Osteocyte (in vitro differentiated cells): ENCODE measurements at places on chromosomes 12 and 14.
A peak's percentile ranks its signal among the peaks of the same experiment; 100 is the strongest.

- no peak for DNase-seq
These were observed 1519.3 kb upstream of the TMEM132C start for GRCh38 chr12:126747530-126748149.

DNA sequence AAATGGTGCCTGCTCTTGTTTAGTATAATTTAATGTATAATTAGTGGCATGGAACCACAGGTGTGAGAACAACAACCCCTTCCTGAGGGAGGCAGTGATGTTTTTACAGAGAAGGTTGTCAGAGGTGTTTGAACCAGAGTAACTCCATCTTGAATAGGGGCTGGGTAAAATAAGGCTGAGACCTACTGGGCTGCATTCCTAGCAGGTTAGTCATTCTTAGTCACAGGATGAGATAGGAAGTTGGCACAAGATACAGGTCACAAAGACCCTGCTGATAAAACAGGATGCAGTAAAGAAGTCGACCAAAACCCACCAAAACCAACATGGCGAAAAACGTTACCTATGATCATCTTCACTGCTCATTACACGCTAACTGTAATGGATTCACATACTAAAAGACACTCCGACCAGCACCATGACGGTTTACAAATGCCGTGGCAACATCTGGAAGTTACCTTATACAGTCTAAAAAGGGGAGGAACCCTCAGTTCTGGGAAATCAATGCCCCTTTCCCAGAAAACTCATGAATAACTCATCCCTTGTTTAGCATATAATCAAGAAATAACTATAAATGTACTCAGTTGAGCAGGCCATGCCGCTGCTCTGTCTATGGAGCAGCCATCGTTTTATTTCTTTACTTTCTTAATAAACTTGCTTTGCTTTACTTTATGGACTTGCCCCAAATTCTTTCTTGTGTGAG lies 47.8 kb upstream of the LTA4H start:
- DNase-seq = no peak

- DNase-seq = no peak
These were observed 158.9 kb downstream of the TMX1 start for GRCh38 chr14:51398898-51399297.

DNA sequence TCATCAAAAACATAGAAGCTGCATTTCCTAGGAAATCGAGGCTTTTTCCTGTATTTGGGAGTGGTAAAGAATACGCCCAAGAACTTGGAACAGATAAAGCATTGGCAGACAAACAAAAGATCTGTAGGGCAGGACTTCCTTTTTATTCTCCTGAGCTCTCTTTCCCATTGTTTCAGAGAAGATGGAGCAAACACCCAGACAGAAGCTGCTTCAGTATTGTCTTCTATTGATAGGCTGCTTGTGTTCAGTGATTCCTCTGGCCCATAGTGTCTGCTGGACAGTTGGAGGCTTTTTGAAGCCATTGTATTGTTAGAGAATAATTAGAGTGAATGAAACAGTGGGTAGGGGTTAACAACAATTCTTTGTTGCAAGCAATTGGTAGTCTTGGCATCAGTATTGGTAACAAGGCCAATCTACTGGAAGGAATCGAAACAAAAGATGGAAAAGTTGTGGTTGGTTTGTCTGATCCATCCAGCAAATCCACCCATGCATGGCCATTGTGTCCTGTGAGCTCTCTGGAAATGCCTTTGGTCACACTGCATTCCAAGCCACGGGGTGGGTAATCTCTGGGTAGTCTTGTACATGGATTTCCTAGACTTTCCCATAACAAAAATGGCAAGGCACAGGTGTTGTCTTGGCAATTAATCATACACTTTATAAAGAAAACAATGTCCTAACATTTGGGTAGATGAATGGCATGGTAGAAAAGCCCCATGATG lies 424.8 kb downstream of the RAD51B start:
- no peak for DNase-seq

DNA sequence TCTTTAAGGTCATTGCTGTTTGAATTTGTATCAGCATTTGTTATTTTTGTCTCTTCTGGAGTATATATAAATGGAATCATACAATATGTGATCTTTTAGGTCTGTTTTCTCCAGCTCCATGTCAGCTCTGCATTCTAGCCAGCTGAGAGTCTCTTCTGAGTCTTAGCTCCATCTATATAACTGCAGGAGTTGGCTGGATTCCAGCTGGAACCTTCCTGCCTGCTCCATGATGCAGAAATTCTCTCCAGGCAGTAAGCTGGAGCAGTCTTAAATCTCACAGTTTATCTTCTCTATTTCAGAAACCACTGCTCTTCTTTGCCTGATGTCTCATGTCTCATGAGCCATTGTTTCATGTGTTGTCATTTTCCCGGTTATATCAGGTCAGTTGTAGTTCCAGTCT lies 827.6 kb downstream of the NRXN3 start:
- no peak for DNase-seq

- DNase-seq = peak; percentile 94
These were observed 37.3 kb upstream of the EML1 start for GRCh38 chr14:99755629-99756603.

DNA sequence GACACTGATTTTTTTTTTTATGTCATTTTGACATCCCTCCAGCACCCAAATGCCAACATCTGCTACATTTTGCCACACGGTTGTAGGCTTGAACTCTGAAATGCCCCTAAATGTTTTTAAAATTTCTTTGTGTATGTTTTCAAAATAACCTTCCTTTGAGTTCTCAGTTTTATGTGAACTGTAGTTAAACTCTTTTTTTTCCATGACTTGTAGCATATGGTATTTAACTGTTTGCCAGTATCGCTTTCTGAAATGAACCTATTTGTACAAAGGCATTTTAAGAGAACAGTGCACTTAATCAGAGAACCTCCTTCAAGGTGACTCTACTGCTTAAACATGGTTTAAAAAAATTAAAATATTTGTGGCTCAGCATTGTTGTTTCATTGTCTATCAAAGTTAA lies 61.5 kb downstream of the PDE3A start:
- DNase-seq = no peak

DNA sequence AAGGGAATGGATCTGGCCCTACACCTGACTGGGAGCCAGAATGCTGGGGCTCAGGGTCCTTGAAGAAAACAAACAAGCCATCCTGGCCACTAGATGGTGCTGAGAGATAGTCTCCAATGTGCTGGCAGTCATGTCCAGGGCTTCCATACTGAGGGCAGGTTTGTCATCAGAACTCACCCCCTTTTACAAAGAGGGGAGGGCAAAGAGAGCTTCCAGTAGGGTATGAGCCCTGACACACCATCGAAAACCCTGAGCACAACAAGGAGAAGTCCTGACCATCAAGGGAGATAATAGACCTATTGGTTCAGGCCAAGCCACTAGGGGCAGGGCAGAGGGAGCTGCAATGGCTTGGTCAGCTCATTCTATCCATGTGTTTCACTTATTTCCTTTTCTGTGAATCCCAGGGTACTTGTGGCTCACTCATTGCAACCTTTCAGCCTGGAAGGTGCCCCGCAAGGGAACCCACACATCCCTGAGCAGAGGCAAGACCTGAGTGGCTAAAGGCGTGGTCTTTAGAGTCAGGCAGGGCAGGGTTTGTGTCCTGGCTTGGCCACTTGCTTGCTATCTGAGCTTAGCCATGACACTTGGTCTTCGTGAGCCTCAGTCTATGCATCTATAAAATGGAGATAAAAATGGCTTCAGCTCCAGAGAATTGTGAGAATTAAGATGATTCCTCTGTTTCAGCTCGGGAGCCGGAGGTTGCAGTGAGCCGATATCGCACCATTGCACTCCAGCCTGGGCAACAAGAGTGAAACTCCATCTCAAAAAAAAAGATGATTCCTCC lies 6.2 kb upstream of the PLEKHH1 start:
- no peak for DNase-seq

GRCh38 chr14:22900081-22900799 lies 17.2 kb downstream of the REM2 start:
- DNase-seq = no peak

- no peak for DNase-seq
These were observed 15.7 kb downstream of the PLEKHG7 start for GRCh38 chr12:92718483-92718990.

GRCh38 chr14:100155756-100156616 lies 3.5 kb downstream of the DEGS2 start:
- DNase-seq = no peak

DNA sequence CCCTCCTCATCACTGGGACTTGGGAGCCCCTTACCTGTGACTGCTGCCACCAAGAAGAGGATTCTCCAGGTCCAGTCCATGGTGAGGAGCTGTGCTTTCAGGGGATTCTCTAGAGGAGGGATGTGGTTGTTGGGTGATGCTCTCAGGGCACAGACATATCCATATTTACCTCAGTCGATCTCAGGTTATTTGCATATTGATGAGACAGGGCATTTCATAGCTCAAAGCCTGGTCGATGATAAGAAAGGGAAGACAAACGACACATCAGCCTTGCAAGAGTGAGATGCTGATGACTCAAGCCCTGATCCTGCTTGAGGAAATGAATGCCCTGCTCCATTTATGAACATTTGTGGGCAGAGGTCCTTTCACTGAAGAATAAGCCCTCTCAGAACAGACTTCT lies 981.0 kb downstream of the TMEM121 start:
- DNase-seq = no peak

DNA sequence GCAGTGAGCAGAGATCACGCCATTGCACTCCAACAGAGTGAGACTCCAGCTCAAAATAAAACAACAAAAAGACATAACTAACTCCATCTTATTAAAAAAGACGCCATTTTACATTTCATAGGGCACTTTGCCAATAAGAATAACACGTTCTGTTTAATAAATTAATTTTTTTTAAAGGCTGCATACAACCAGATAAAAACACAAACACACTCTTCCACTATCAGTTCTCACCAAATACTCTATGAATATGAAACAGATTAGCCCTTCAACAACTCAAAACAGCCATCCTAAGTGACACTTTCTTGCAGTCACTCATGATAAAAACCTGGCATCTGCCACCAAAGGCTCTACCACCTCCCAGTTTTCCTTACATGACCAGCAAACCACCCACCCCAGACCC lies 16.1 kb downstream of the AICDA start:
- DNase-seq = no peak

GRCh38 chr12:5723711-5724252 lies 221.3 kb downstream of the ANO2 start:
- peak; percentile 59 for DNase-seq

GRCh38 chr14:104130974-104131651 lies 7.3 kb upstream of the KIF26A start:
- no peak for DNase-seq

- DNase-seq = no peak
These were observed 872.4 kb upstream of the ATXN7L3B start for GRCh38 chr12:73665193-73665592.

DNA sequence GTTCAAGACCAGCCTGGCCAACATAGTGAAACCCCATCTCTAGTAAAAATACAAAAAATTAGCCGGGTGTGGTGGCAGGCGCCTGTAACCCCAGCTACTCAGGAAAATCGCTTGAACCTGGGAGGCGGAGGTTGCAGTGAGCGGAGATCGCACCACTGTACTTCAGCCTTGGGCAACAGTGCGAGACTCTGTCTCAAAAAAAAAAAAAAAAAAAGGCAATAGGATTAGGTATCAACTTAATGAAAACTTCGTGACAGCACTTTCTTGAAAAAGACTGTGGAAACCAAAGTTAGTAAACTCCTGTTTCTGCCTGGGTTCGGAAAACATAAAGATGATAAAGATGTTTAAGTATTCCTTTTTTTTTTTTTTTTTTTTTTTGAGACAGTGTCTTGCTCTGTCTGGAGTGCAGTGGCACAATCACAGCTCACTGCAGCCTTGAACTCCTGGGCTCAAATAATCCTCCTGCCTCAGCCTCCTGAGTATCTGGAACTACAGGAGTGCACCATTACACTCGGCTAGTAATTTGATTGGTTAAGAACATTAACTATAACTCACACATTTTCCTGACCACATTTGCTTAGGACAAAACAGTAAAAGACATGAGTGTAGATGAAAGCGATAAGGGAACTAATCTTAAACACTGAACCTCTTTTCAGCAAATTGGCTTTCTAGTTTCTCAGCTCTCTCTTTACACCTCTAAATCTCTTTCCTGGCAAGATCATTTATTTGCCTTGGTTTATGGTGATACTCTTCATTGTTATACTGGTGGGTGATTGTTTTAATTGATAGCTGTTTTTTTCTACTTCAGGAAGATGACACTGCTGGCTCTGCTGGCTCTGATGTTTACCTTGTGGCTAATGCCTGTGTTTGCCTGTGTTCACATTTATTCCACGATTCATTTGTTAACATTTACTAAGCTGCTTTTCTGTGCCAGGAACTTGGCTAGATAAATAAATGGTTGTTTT lies 15.8 kb downstream of the HIF1A start:
- DNase-seq = no peak

GRCh38 chr12:116736962-116737773 lies 701 bp downstream of the SPRING1 start:
- peak; percentile 76 for DNase-seq

DNA sequence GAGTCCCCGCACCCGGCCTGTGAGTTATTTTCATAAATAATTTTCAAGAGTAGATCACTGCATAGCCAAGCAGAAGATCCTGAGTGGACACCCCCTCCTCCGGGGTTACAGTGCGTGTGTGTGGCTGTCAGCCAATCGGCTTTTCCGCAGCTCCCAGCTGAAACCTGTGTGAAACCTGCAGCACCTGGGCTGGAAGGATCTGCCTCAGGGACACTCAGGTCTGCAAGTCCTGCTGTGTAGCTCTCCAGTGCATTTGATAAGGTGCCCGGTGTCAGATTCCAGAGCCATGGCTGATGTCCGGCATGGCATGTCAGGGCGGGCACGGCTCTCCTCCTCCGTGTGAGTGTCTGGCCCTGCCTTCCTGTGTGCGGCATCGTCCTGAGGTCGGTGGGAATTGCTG lies 124.8 kb downstream of the GLT1D1 start:
- DNase-seq = no peak

DNA sequence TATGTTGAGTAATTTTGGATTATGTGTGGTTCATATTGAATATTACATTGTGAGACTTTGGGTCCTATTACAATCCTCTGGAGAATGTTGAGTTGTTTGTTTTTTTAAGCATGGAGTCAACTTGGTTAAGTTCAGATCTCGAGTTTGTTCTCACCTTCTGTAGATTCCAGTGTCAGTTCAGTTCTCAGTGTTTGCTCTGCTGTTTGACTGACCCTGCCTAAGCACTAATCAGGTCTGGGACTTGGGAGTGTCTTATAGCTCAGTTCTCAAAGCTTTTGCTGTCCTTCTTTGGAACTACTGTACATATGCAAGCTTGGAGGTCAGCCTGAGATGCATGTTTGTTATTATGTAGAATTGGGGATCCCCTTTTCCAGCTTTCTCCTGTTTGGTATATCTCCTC lies 63.1 kb downstream of the DIP2B start:
- no peak for DNase-seq

- no peak for DNase-seq
These were observed 28.9 kb upstream of the PAPLN start for GRCh38 chr14:73208390-73208789.

- no peak for DNase-seq
These were observed 4.1 kb downstream of the PELI2 start for GRCh38 chr14:56122301-56122700.

- DNase-seq = no peak
These were observed 1785.7 kb upstream of the FLRT2 start for GRCh38 chr14:83744224-83744623.

- DNase-seq = no peak
These were observed 28.5 kb downstream of the CPM start for GRCh38 chr12:68904351-68904962.
